ENCODE measurements at places on chromosomes 5 and 9.
A peak's percentile ranks its signal among the peaks of the same experiment; 100 is the strongest.

GRCh38 chr5:57448751-57449150 is 33.9 kb downstream of the ACTBL2 start:
- no peak for DNase-seq

DNA sequence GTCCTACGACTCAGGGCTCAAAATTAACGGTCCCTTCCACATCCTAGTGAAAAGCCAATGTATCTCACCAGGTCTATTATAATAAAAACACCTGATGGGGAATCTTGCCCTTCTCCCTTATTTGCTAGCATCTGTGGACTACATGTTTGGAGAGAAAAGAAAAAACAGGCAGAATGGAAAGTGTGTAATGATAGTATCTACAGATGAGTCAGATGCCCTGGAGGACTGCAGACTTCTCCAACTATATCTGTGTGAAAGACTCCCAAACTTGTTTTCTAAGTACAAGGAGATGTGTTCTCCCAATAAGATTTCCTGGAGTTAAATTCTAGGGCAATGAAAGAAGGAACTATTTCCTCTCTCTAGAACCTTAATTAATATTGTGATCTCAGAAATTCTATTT is 66.0 kb downstream of the FOXB2 start:
- DNase-seq = no peak

DNA sequence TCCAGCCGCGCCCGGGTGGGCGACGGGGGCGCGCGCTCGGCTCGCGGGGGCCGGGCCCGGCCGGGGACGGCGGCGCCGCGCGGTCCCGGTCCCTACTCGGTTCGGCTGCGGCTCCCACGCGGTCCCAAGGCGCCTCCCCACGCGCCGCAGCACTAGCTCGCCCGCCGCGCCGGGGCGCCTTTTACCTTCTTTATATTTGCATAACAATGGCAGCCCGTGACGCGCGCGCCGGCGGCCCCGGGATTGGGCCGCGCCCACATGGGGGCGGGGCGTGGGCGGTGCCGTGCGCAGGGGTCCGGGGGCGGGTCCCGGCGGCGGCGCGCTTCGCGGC is at the start of gene NRARP:
Gene NRARP (minus strand): TSS at position 154 of the 331 bp plus-strand sequence. CDS start 343 bp downstream, outside the sequence.
- no peak for DNase-seq

DNA sequence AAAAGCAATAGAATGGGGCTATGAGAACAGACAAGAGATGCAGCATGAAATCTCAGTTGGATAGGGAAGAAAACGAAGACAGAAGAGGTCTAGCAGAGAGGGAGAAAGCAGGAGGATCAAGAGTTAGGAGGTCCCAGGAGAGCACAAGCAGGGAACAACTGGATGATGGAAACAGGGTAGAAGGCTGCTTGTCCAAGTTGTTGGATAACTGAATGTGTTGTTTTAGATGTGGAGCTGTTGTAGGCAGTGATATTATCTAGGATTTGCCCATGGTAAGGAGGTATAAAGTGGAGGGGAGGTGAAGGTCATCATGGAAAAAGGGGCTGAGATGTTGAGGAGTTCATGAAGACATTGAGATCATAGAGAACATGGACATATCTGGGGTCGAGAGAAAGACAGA is 12.4 kb upstream of the RHOBTB3 start:
- no peak for DNase-seq

GRCh38 chr5:44377057-44377456 is 12.2 kb downstream of the FGF10 start:
- no peak for DNase-seq

GRCh38 chr9:127253446-127253845 is 11.1 kb upstream of the GARNL3 start:
- DNase-seq = no peak

DNA sequence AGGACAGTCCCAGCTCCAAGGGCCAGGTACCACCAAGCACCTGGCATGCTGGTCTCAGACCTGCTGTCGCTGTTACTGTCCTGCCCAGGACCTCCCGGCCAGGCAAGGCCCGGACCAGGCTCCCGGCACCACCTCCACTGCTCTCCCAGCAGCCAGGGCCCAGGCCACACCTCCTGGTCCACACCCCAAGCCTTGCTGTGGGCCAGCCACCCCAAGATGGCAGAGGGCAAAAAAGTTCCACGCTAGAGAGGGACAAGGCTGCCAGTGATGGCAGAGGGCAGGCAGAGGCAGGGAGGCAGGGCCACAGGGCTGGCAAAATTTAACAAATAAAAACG is 1.1 kb downstream of the DNLZ start:
- no peak for DNase-seq

GRCh38 chr5:77339337-77339890 is 128.9 kb downstream of the PDE8B start:
- no peak for DNase-seq

- no peak for DNase-seq
Measured at GRCh38 chr9:761176-761792, 80.2 kb upstream of the DMRT1 start.

DNA sequence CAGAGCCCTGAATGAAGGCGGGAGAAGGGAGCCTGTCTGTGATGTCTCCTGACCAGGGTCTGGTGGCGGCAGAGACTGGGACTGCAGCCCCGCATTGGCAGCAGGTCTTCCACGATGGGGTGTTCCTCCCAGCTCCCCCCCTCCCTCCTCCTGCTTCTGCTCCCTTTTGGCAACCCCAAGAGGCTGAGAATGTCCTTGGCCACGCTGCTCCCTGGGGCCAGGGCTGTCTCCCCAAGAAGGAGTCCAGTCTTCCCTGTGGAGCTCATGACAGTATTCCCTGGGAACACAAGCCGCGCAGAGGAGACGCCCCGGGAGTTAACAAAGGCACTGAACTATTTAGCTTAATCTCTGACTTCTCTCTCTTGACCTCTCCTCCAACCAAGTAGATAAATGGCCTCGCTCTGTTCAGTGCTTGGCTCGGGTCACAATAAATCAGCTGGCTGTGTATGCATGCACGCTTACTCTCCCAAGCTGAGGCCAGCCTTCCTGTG is 84.0 kb upstream of the NEURL1B start:
- DNase-seq = no peak

- DNase-seq = no peak
Measured at GRCh38 chr5:130023604-130024003, 119.3 kb downstream of the CHSY3 start.

DNA sequence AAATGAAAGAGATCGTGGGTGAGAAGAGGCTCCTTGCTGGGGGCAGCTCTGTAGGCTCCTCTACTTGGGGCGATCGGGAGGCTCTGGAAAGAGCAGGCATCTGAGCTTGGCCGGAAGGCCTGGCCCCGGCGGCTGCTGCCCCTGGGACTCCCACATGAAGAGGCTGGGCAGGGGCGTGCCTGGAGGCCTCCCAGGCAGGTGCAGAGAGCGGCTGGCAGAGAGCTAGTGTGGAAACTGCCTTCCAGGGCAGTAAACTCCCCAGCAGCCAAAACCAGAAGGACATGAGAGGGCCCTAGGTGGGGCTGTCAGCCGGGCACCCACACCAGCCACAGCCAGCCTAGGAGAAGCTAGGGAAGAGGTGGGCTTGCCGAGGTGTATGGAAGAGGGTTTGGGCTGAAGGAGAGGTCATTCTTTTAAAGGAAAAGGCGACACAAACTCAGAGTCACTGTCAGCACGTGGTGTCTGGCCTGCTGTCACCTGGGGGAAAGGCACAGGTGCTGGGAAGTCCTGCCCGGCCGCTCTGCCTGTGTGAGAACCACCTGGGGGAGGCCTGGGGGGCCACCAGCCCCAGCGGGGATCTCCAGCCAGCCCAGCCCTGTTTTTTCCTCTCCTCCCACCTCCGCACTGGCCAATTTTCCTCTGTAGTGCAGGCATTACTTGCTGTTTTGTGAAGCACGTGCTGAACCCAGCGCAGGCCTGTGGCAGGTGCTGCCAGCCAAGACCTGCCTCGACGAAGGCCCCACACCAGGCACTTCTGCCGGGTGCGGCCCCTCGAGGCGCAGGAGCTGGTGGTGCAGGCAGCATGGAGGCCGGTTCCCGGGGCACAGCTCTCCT is 44.8 kb upstream of the EGFL7 start:
- no peak for DNase-seq

DNA sequence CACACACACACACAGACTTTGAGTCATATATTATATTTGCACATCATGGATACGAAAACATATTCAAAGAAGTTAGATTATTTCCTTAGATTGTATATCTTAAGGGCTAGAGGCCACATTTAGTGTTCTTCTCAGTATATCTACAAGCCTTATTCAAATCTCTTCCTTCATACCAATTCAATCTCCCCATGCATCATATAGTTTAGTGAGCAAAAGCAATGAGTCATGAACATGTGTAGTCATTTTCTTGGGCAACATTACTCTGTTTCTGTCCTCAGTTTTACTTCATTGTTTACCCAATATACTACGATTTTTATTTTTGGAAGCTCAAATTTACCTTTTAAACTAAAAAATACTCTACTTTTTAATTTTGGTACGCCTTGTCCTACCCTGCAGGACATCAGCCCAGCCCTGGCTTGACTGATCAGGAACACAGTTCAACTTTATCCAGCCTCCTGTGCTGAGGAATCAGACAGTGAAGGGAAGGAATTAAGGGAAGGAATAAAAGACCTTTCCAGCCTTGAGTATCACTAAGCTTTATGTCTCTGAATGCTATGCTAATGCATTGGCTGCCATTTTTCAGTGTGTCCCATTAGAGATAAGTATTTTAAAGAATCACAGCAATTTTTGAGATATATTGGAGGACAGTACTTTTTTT is 101.7 kb upstream of the FST start:
- DNase-seq = peak; percentile 5

GRCh38 chr9:131611586-131612315 is 66.4 kb downstream of the PRRT1B start:
- DNase-seq = no peak

GRCh38 chr5:1921711-1922110 is 39.0 kb upstream of the IRX4 start:
- no peak for DNase-seq

GRCh38 chr5:175674731-175675346 is 17.0 kb downstream of the HRH2 start:
- DNase-seq = no peak

- no peak for DNase-seq
Measured at GRCh38 chr9:7118633-7119032, 360.9 kb downstream of the KDM4C start.

DNA sequence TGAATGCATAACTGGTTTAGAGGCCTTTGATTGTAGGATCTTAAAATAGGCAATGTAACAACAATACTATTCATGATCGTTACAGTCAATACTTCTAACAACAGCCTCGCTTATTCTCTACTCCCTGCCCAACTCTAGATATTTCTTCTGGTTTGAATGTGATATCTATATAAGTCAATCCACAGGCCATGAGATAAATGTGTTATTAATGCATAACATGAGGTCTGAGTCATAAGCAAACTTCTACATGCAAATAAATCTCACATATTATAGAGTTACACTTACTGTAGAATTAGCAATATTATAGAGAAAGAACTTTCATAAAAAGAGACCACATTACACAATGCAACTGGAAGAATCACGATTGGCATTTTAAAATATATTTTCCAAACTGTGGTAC is 2.9 kb upstream of the ALDOB start:
- DNase-seq = no peak

DNA sequence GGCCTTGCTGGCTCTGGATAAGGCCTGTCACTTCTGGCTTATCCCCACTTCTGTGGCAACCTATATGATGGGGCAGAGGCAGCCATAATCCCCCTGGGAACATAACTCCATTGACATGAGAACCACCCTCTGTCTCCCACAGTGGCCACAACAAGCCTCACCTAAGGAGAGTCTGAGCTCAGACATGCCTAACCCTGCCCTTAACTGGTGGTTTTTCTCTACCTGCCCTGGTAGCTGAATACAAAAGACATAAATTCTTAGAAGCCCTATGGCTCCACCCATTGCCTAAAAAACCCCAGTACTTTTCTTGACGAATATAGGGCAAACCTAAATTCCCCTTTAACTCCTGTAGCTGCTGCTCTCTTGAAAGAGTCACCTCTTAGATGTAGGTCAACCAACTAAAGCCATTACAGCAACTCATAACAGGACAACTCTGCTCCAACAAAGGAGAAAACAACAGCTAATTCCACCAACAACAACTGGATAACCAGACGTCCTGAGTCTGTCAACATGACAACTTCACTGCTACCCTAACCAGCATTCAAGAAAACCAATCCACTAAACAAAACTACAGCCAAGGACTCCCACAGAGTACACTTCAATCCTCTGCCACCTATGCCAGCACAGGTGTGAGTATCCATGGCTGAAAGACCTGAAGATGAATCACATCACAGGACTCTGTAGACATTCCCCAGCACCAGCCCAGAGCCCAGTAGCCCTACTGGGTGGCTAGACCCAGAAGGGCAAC is 427.7 kb downstream of the PRELID2 start:
- no peak for DNase-seq

DNA sequence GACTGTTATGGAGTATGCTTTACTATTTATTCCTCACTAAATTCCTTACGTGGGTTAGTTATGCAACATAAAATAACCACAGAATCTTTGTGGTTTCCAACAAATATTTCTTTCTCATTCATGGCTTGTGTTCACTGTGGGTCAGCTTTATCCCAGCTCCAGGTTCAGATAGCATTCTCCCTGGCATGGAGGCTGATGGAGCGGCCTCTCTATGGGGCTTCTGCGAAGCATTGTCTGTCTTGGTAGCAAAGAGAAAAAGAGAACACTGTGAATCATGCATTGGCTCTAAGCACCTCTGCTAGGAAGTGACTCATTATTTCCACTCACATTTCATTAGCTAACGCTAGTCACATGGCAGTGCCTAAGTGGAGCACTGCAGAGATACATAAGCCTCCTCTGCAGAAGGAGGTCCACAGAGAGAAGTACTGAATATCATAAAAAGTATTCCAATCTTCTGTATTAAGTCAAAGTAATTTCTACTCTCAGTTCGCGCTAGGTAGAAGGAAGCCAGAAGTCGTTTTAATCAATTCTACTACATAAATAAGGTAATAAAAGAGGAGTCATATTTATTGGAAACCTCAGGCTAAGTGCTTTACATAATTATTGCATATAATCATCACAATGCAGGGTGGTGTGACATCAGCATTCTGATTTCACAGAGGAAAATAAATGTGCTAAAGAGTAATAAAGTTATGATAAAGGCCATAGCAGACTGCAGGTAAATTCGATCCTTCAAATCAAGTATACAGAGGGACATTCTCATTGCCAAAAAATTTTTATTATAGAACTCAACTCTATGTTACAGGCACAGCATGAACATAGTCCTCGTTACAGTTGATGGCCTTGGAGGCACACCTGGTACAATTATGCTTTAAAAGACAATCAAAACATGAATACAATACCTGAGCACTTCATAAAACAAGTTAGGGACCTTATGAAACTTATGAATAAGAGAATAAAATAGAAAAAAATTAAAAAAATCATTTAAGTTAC is 531.1 kb downstream of the CETN3 start:
- peak; percentile 52 for DNase-seq

All from RCC 7860 (cell line).